ENCODE measurements at places on chromosomes 6 and 20. TPM values are rescaled to one million over a fixed set of nuclear protein-coding genes. Genes with fewer than 3 reads are reported as not detected.

OR2J3 gene
- not detected for polyA plus RNA-seq

PGM3 gene
- polyA plus RNA-seq = 37.3 TPM

TNXB gene
- 1.7 TPM for polyA plus RNA-seq

TNNC2 gene
- polyA plus RNA-seq = 0.22 TPM

PGC gene
- polyA plus RNA-seq = not detected

TRAPPC3L gene
- polyA plus RNA-seq = not detected

STMND1 gene
- polyA plus RNA-seq = not detected

JARID2 gene
- polyA plus RNA-seq = 7.3 TPM

CNBD2 gene
- 5.0 TPM for polyA plus RNA-seq

ULBP3 gene
- 2.0 TPM for polyA plus RNA-seq

PROKR2 gene
- polyA plus RNA-seq = not detected

DEFB124 gene
- not detected for polyA plus RNA-seq

TCF21 gene
- 0.17 TPM for polyA plus RNA-seq

LY6G6D gene
- polyA plus RNA-seq = not detected

ETV7 gene
- 0.12 TPM for polyA plus RNA-seq

NMBR gene
- not detected for polyA plus RNA-seq

DNAH8 gene
- not detected for polyA plus RNA-seq

PRPF6 gene
- polyA plus RNA-seq = 47.2 TPM

SH3BGRL2 gene
- polyA plus RNA-seq = 0.48 TPM

OR2B6 gene
- 0.18 TPM for polyA plus RNA-seq

OPN5 gene
- not detected for polyA plus RNA-seq

CTAGE9 gene
- polyA plus RNA-seq = not detected

CALHM5 gene
- polyA plus RNA-seq = 0.12 TPM

TP53TG5 gene
- polyA plus RNA-seq = not detected

COL9A1 gene
- polyA plus RNA-seq = not detected

SLC32A1 gene
- not detected for polyA plus RNA-seq

RSPO4 gene
- polyA plus RNA-seq = not detected

GJA10 gene
- polyA plus RNA-seq = not detected

SYNGAP1 gene
- polyA plus RNA-seq = 9.2 TPM

JAG1 gene
- 75.7 TPM for polyA plus RNA-seq

ZC3H12D gene
- 0.04 TPM for polyA plus RNA-seq

BPI gene
- polyA plus RNA-seq = not detected

TEAD3 gene
- polyA plus RNA-seq = 3.0 TPM

DEFB132 gene
- polyA plus RNA-seq = not detected

THBD gene
- polyA plus RNA-seq = 19.1 TPM
